NCI-H1048 (cell line): ENCODE measurements at places on chromosomes 6 and 20.

GRCh38 chr6:40439026-40439800 is 148.0 kb downstream of the LRFN2 start:
- no peak for DNase-seq

DNA sequence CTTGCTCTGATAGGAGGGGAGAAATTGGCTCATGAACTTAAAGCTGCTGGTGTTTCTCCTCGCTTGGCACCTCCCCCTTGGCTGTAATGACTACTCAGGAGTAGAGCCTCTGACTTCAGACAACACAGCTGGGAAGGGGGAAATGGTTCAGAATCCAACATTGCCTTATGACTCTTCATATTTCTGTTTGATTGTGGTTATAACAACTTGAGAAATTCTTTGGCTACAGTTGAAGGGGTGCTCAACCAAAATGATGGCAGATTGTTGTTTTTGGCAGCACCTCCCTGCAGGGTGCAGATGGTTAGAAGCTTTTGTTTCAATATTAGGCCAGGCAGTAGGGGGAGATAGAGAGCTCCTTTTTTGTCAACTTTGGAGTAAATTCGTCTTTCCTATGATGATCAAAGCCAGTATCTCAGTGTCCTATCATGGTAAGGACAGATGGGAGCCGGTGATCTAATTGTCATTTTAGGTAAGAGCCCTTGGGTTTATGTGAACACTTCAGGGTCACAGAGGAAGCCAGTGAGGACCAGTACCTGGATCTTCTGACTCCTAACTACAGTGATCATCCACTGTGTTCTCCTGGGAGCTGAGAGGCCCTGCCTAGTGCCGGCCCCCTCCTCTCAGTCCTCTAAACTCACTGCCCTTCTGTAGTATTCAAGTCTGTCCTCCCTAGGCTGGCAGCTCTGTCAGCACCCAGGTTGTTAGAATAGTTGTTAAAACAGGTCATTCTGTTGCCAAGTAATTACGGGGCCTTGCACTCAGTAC is 39.9 kb downstream of the RPRD1B start:
- peak; percentile 10 for DNase-seq

DNA sequence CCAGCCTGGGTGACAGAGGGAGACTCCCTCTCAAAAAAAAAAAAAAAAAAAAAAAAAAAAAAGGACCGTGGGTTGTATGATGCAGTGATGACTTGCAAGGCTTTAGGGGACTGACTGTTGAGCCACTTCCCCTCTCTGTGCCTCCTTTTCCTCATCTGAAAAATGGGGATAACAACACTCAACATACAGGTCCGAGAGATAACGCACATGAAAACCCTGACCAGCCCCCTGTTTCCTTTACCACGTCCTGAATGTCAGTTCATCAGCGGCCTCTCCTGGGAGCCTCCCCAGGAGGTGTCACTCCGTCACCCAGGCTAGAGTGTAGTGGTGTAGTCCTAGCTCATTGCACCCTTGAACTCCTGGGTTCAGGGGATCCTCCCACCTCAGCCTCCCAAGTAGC is 3.9 kb downstream of the SLA2 start:
- DNase-seq = no peak

DNA sequence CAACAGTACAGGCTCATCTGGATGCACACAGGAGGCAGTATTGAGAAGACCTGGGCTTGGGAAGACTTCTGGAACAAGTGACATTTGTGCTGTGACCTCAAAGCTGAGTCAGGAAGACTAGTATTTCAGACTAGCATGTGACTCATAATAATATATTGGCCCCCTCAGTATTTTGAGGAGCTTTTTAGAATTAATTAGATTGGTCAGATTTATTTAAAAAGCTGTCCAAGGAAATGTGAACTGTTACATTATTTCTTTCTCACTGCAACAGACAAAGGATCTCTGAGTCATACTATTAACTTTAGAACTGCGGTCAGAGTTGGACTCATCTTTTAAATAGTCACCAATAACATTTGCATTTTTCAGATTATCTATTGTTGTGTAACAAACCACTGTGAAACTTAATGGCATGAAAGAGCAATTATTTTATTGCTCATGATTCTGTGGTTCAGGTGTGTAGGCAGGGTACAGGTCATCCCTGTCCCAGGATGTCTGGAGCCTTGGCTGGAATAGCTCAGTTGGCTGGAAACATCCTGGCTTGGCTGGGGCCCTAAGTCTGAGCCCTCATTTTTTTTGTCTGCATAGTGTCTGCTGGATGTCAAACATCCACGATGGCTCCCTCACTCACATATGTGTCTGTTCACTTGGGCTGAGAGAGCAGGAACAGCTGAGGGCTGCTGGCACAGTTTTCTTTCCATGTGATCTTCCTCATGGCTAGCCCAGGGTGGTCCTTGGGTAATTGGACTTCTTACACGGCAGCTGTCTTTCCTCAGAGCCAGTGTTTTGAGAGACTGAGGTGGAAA is 46.9 kb downstream of the MAP3K4 start:
- no peak for DNase-seq

DNA sequence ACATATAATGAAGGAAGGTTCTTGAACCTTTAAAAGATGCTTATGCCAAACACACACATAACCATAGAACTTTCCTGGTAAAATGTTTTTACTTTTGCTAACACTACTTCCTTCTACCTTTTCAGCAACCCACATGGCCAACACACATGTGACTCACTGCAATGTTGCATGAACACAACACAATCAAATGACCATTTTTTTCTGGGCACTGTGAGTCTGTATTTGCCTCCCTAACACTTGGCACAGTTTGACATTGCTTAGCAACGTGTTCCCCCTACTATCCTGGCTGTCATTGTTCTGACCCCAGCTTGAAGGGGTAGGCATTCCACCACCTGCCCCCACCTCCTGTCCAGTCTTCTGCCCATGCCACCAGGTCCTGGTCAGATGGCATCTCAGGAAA is 204.8 kb upstream of the PRND start:
- no peak for DNase-seq

GRCh38 chr6:43717822-43718221 is 30.2 kb upstream of the MRPS18A start:
- no peak for DNase-seq

DNA sequence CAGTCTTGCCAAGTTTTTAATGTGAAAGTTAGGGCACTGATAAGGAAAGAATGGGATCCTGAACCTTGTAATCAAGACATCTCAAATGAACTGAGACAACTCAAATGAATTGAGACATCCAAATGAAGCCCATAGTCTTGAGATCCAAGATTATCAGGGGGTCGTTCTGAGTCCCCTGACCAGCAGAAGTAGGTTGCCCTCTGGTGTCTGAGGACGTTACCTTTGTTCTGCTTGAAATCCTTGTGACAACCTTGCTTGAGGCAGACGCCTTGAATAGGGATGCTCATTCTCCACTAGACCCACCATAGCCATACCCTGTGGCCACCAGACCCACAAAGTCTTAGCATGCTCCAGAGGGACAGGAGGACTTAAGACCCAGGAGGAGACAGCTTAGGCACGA is 37.7 kb downstream of the ZBTB9 start:
- DNase-seq = no peak

DNA sequence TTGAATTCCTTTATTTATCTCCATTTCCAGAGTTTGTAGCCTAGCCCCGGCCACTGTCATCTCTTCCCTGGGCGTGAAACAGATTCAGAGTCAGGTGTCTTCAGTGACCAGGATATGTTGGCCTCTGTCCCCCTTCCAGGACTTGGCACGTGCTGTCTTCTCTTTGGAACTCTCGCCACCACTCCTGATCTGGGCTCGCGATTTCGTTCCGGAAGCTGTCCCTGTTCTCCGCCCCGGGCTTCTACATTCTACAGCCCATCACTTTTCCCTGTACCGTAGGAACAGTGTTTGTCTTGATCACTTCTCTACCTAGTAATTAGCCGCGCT is 739 bp downstream of the GSS start:
- DNase-seq = no peak

- DNase-seq = no peak
Observed at GRCh38 chr20:16191496-16191895, 381.8 kb downstream of the KIF16B start.

- DNase-seq = no peak
Observed at GRCh38 chr20:55830121-55830827, 175.0 kb downstream of the CBLN4 start.

- no peak for DNase-seq
Observed at GRCh38 chr20:23362392-23363256, 642 bp downstream of the GZF1 start.

GRCh38 chr6:90894285-90895130 is 307.6 kb upstream of the MAP3K7 start:
- DNase-seq = no peak

DNA sequence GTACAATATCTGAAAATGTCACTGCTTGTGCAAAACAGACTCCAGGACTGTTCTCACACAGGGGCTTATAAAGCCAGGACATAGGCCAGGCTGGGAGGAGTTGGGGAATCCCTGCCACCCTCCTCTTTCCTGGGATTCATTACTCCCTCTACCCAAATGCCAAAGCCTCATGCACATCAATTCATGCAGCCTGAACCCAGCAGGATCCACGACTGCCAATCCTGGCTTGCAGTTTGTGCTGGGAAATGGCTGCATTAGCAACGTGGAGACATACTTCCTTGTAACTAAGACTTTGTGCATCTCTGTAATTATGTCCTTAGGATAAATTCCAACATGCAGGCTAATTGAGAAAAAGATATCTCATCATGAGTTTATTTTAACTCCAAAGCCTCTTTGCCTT is 143.8 kb downstream of the SYCP2 start:
- no peak for DNase-seq

- no peak for DNase-seq
Observed at GRCh38 chr6:13005994-13006393, 289.4 kb downstream of the PHACTR1 start.

- no peak for DNase-seq
Observed at GRCh38 chr6:169943241-169944060, 192.0 kb downstream of the ERMARD start.

- DNase-seq = no peak
Observed at GRCh38 chr20:36367907-36368799, 62.0 kb downstream of the DLGAP4 start.

DNA sequence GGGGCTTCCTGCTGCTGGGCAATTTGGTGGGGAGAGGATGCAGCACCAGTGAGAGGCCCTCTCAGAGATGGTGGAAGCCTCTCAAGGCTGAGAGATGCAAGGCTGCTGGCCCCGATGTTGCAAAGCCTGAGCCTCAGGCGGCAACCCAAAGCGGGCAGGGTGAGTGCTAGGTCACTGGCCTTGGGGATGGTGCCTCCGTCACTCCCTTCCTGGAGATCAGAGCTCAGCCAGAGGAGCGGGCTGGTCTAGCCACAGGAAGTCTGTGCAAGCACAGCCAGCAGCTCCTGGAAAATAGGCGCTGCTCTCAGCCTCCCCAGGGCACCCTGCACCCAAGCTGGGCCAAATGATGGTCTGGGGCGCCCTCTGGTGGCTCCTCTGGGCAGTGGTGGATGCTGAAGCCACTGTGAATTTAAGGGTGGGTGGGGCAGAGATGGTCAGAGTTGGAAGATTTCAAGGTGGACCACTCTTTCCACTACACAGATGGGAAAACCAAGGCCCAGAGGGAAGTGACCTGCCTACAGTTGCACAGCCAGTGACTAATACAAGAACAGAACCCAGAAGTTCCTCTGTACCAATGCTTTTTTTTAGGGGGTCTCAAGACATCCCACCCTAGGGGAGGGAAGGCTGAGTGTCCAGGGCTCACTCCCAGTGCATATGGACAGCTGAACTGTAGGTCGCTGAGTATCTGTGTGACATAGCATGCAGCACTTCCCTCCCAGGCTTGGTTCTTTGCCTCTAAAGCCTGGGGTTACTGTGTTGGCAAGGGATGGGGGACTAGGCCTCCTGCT is 20.8 kb downstream of the C20orf203 start:
- no peak for DNase-seq

GRCh38 chr6:56359201-56359899 is 112.0 kb upstream of the COL21A1 start:
- DNase-seq = no peak

DNA sequence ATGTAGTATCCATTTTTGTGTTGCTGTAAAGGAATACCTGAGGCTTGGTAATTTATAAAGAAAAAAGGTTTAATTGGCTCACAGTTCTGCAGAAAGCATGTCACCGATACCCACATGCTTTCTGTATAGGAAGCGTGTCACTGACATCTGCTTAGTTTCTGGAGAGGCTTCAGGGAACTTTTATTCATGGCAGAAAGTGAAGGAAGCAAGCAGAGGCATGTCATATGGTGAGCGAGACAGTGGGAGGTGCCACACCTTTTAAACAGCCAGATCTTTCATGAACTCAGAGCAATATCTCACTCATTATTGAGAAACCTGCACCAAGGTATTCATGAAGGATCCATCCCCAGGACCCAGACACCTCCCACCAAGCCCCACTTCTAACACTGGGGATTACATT is 3.5 kb downstream of the SUMO4 start:
- no peak for DNase-seq

DNA sequence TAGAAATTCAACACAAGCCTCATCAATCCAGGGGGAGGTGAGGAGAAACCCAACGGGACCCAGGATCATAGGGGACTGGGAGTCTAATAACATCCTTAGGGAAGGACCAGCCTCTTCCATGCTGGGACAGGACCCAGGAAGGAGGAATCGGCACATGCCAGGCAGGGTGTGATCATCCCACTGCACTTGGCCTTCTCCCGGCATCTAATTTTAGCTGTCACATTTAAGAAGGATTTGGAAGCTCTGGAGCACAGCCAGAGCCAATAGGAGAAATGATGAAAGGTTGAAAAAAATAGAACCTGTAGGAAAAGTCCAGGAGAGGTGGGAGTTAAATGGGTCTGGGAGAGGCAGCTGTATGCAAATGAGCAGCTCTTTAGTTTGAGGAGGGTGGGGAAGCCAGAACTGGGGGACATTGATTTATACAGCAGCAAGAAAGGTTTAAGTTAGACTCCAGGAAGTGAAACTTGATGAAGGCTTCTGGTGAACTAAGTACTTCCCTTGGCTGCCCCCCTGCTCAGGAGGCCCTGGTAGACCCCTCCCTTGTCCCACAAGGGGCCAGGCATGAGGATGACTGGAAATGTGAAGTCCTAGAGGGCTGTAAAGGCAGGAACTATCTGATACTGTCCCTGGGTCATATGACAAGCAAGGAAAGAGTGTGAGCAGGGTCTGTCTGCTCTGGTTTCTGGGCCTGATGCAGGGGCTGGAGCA is 260.3 kb downstream of the LRFN2 start:
- DNase-seq = no peak

DNA sequence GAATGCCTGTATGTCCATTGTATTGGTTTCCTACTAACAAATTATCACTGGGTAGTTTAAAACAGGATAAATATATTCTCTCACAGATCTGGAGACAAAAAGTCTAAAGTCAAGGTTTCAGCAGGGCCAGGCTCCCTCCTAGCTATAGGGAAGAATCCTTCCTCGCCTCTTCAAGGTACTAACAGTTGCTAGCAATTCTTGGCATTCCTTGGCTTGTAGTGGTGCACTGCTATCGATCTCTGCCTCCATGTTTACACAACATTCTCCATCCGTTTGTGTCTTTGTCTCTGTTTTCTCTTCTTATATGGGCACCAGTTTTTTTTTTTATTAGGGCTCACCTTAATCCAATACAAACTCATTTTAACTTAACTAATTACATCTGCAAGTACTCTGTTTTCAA is 48.9 kb downstream of the OR2B6 start:
- no peak for DNase-seq

DNA sequence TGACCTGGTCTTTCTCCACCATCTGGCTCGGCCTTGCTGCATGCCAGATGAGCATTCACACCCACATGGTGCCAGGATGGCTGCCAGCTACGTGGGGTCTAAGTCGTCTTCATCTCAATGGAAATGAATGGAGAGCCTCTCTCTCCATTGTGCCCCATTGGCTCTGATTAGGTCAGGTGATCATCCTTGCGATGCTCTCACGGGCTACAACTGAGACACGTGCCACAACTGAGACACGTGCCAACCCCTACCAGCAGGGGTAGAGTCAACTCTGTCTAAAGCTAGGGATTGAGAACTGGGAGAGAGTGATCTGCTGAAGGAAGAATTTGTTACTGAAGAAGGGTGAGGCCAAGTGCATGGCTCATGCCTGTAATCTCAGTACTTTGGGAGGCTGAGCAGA is 67.3 kb upstream of the RALY start:
- no peak for DNase-seq
